Lung (tissue), 17 donors: ENCODE measurements at places on chromosomes 3 and 15. TPM values are rescaled to one million over a fixed set of nuclear protein-coding genes. Genes with fewer than 3 reads are reported as not detected.

The SPTSSB gene
- total RNA-seq = 0.23 TPM

The CFAP100 gene
- 10.4 TPM for total RNA-seq

The PXYLP1 gene
- 8.5 TPM for total RNA-seq

The CEP152 gene
- 4.5 TPM for total RNA-seq

The ACAN gene
- 0.92 TPM for total RNA-seq

The SST gene
- 3.0 TPM for total RNA-seq

The TTLL13 gene
- total RNA-seq = 0.34 TPM

The MCTP2 gene
- 34.9 TPM for total RNA-seq

The PLA2G4E gene
- 1.7 TPM for total RNA-seq

The SCAPER gene
- total RNA-seq = 32.0 TPM

GRCh38 chr3:134302674-134303073 is 52.0 kb upstream of the RYK start:
- H3K27ac ChIP-seq = no peak overlapping the region
- no peak overlapping the region for H3K4me3 ChIP-seq
- H3K36me3 ChIP-seq = no peaks in the 10 kb centered on the region
- no peak for DNase-seq

GRCh38 chr3:181252631-181253030 is 263.1 kb upstream of the DNAJC19 start:
- no peak overlapping the region for H3K27ac ChIP-seq
- H3K4me3 ChIP-seq = no peak overlapping the region
- no peaks in the 10 kb centered on the region for H3K27me3 ChIP-seq
- no peak for DNase-seq

GRCh38 chr3:100149713-100150415 is 35.6 kb upstream of the FILIP1L start:
- DNase-seq = no peak
- no peaks in the 10 kb centered on the region for H3K27me3 ChIP-seq
- peak overlapping the region; percentile 20 for H3K27ac ChIP-seq
- no peaks in the 10 kb centered on the region for H3K4me1 ChIP-seq
- H3K4me3 ChIP-seq = no peak overlapping the region

GRCh38 chr15:99536422-99537040 is 29.3 kb upstream of the MEF2A start:
- H3K27me3 ChIP-seq = no peaks in the 10 kb centered on the region
- peak; percentile 27 for DNase-seq
- H3K27ac ChIP-seq = no peak overlapping the region
- H3K4me1 ChIP-seq = no peaks in the 10 kb centered on the region
- H3K36me3 ChIP-seq = no peaks in the 10 kb centered on the region

DNA sequence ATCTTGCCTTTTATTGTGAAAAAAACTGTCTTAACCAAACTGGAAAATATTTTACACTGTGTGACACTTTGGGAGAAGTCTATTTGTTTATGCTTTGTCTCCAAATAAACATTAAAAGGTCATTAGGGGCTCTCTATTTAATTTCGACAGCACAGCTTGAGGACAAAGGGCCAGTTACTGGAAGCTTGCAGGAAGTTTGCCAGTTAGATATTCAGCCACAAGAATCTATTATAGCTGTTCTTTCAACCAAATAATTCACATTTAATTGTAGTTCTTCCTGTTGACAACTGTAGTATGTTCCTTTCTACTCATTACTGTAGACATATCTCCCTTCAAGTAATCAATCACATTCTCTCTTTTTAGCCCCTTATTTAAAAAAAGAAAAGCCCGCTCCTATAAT is 6.1 kb downstream of the CP start:
- no peaks in the 10 kb centered on the region for H3K36me3 ChIP-seq
- peaks cover 3% of the 10 kb centered on the region for H3K27me3 ChIP-seq
- no peak overlapping the region for H3K4me3 ChIP-seq
- no peak overlapping the region for H3K27ac ChIP-seq
- peaks cover 13% of the 10 kb centered on the region for H3K4me1 ChIP-seq
- DNase-seq = peak; percentile 94

DNA sequence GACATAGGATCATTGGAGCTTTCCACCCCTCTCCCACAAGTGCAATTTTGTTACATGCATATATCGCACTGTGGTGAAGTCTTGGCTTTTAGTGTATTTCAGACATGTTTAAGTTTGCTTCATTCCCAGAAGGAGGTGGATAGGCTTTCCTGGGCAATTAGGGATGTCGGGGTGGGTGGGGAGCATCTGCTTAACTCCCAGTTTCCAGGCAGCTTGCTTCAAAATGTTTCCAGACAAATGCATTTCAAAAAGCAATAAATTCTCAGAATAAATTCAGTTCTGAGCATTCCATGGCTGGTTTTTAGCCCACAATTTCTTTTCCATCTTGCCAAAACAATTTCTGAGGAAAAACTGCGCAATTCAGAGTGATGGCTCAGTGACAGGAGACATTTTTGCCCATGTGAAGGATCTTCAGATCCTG is 227.7 kb upstream of the ZPLD1 start:
- no peak overlapping the region for H3K4me3 ChIP-seq
- DNase-seq = no peak
- no peak overlapping the region for H3K27ac ChIP-seq
- peaks cover 7% of the 10 kb centered on the region for H3K4me1 ChIP-seq
- H3K36me3 ChIP-seq = no peaks in the 10 kb centered on the region

- H3K36me3 ChIP-seq = no peaks in the 10 kb centered on the region
- no peaks in the 10 kb centered on the region for H3K27me3 ChIP-seq
- no peak for DNase-seq
- H3K27ac ChIP-seq = no peak overlapping the region
- H3K4me1 ChIP-seq = peaks cover 3% of the 10 kb centered on the region
Measured at GRCh38 chr3:132637590-132637989, 22.0 kb downstream of the ACAD11 start.

- H3K27me3 ChIP-seq = no peaks in the 10 kb centered on the region
- H3K27ac ChIP-seq = no peak overlapping the region
- no peak for DNase-seq
- H3K36me3 ChIP-seq = no peaks in the 10 kb centered on the region
Measured at GRCh38 chr3:6736836-6737629, 123.9 kb upstream of the GRM7 start.

- no peak for DNase-seq
- H3K4me1 ChIP-seq = no peaks in the 10 kb centered on the region
- H3K36me3 ChIP-seq = peaks cover 14% of the 10 kb centered on the region
- H3K27ac ChIP-seq = no peak overlapping the region
Measured at GRCh38 chr15:57251941-57252340, 124.4 kb upstream of the CGNL1 start.

- no peak overlapping the region for H3K4me3 ChIP-seq
- H3K27ac ChIP-seq = no peak overlapping the region
- H3K4me1 ChIP-seq = no peaks in the 10 kb centered on the region
- H3K27me3 ChIP-seq = no peaks in the 10 kb centered on the region
- DNase-seq = peak; percentile 53
Measured at GRCh38 chr3:112061152-112061551, 25.0 kb upstream of the C3orf52 start.

DNA sequence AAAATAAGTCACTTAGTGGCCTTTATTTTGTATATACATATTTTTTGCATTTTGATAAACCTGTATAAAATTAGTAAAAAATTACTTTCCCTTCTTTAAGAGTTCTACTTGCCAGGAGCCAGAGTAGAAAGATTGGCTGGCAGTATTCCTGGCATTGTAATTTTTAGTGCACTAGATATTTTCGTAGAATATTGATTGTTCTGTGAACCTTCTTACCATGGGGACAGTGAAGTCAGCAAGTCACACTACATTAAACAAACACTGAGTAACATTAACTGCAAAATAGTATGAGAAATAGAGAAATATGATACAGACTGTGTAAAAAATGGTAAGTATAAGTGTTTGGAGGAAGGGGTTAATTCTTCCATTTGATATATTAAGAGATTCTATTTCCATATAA is 26.0 kb downstream of the TCF12 start:
- H3K27ac ChIP-seq = no peak overlapping the region
- H3K4me3 ChIP-seq = no peak overlapping the region
- H3K27me3 ChIP-seq = no peaks in the 10 kb centered on the region

- H3K27ac ChIP-seq = no peak overlapping the region
- H3K36me3 ChIP-seq = no peaks in the 10 kb centered on the region
- DNase-seq = no peak
- H3K27me3 ChIP-seq = no peaks in the 10 kb centered on the region
- peaks cover 2% of the 10 kb centered on the region for H3K4me1 ChIP-seq
Measured at GRCh38 chr15:61393524-61393923, 164.4 kb upstream of the RORA start.

- no peak overlapping the region for H3K4me3 ChIP-seq
- H3K4me1 ChIP-seq = no peaks in the 10 kb centered on the region
- no peak for DNase-seq
- H3K27ac ChIP-seq = no peak overlapping the region
- peaks cover 34% of the 10 kb centered on the region for H3K36me3 ChIP-seq
Measured at GRCh38 chr3:114079761-114080160, 23.2 kb downstream of the QTRT2 start.

GRCh38 chr3:187027531-187028278 is 97.4 kb downstream of the ST6GAL1 start:
- no peak overlapping the region for H3K4me3 ChIP-seq
- peak overlapping the region; percentile 47 for H3K27ac ChIP-seq
- no peaks in the 10 kb centered on the region for H3K36me3 ChIP-seq

DNA sequence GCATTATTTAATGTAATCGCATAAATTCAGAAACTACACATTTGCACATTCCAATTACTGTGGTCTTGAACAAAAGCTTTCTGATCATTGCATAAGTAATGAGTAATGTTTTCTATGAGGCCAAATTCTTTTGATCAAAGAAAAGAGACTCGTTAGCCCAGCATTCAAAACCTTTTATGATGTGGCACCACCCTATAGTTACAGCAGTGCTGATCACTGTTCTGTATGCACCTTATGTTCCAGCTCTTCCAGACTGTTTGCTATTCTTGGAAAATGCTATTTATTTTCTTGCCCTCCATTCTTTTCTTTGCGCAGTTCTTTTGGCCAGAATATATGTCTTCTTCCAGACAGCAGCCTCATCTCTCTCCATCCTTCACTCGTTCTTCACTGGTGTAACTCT is 42.3 kb downstream of the MAP3K13 start:
- no peak for DNase-seq
- H3K27me3 ChIP-seq = no peaks in the 10 kb centered on the region
- H3K36me3 ChIP-seq = no peaks in the 10 kb centered on the region
- no peaks in the 10 kb centered on the region for H3K4me1 ChIP-seq
- H3K4me3 ChIP-seq = no peak overlapping the region

GRCh38 chr3:187263270-187263669 is 28.3 kb downstream of the MASP1 start:
- H3K36me3 ChIP-seq = peaks cover 3% of the 10 kb centered on the region
- no peak overlapping the region for H3K4me3 ChIP-seq
- DNase-seq = no peak

DNA sequence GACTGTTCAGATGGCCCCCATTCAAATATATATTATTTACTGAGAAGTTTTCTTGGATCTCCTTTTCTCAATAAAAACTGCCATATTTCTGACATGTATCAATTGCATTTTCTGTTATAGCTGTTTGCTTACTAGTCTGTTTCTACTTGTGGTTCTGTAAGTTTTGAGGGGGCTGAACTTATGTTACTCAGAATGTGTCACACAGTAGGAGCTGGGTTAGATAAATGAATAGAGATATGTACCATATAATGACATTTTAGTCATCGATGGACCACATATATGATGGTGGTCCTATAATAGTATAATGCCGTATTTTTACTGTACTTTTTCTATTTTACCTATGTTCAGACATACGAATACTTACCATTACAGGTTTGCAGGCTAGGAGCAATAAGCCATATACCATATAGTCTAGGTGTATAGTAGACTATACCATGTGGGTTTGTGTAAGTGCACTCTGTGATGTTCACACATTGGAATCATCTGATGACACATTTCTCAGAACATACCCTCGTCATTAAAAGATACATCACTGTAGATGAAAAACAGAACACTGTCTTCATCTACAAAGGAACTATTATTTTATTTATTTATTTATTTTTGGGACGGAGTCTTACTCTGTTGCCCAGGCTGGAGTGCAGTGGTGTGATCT is 22.3 kb downstream of the PPP4R2 start:
- H3K4me1 ChIP-seq = peaks cover 24% of the 10 kb centered on the region
- no peak overlapping the region for H3K27ac ChIP-seq
- DNase-seq = no peak
- H3K27me3 ChIP-seq = no peaks in the 10 kb centered on the region
- peaks cover 6% of the 10 kb centered on the region for H3K36me3 ChIP-seq
- H3K4me3 ChIP-seq = no peak overlapping the region

- no peaks in the 10 kb centered on the region for H3K4me1 ChIP-seq
- H3K36me3 ChIP-seq = peaks cover 4% of the 10 kb centered on the region
- DNase-seq = no peak
- H3K27me3 ChIP-seq = no peaks in the 10 kb centered on the region
Measured at GRCh38 chr3:51588724-51589123, 50.2 kb downstream of the RAD54L2 start.

DNA sequence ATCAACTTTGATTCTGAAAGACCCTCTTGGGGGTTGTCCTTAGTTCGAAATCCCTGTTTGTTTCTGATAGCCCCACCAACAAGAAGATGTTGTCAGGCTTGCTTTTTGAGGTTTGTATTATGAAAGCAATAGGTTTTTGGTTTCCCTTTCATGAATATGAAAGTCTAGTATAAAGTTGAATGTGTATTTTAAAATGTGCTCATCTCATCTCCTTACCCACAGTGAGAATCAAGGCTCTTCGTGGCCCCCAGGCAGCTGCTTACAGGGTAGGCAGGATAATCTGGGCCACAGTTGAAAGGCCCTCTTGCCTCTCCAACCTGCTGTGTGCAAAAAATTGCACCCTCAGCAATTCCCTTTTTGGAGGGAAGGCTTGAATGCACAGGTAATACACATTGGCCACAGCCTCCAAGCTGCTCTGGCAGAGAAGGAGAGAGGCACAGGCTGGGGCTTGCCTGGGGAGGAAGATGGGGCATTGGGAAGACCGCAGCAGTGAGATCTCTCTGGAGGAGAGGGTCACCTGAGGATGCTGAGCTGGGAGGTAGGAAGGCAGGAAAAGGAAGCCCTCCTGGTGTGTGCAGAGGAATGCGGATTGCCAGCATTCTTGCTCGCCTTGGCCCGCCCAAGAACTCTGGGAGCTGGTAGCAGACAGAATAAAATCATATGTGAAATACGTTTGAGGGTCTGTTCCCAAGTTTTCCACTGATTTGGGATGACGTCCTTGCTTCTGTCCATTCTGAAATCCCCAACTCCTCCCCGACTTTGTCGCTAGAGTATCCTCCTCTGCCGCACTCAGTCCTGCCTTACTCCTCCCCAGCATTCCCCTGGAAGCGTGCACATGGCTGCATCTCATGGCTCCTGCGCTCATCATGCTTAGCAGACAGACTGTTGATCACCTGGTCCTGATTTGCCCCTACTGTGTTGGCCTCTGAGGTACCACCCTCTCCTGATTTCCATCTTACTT is 196.4 kb downstream of the RPLP1 start:
- no peaks in the 10 kb centered on the region for H3K27me3 ChIP-seq
- peak; percentile 26 for DNase-seq
- no peak overlapping the region for H3K4me3 ChIP-seq
- no peaks in the 10 kb centered on the region for H3K4me1 ChIP-seq
- H3K36me3 ChIP-seq = no peaks in the 10 kb centered on the region

DNA sequence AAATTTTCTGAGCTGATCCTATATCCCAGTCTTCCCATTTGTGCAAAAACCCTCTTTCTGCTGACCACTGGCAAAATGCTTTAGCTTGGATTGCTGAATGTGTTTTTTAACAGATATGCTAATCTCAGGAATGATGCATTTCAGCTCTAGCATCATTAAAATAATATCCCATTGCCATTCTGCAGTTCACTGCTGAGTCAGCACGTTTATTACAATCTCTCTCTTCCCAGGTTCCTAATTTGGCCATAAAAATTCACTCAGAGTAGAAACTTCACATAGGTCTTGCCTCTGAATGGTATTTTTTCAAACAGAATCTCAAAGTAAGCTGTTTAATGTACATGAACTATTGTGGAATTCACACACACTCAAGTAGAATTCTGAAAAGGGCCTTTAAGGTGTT is 509.6 kb upstream of the SUCLG2 start:
- DNase-seq = peak; percentile 3
- no peaks in the 10 kb centered on the region for H3K36me3 ChIP-seq
- no peak overlapping the region for H3K4me3 ChIP-seq
- peaks cover 2% of the 10 kb centered on the region for H3K4me1 ChIP-seq
- no peaks in the 10 kb centered on the region for H3K27me3 ChIP-seq
